ENCODE measurements at places on chromosomes 4 and X.

GRCh38 chrX:48785186-48785539 lies 1.2 kb upstream of the GATA1 start:
- no peak for DNase-seq

GRCh38 chr4:158621729-158622128 lies 50.0 kb downstream of the C4orf46 start:
- DNase-seq: no peak

DNA sequence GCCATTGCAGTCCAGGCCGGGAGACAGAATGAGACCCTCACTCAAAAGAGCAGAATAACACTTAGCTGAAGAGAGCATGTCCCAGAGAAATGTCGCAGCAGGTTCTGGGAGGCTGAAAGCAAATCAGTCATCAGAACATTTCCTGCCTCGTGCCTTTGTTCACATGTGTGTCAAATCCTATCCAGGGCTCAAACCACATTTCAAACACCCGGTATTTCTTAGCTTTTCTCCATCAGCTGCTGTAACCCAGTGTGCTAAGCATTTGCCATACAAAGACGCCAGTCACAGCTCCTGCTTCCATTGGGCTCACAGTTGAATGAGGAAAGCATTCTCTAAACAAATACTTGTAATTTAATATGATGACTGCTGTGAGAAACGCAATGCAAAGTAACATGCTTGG lies 6.0 kb downstream of the PALLD start:
- DNase-seq: no peak

- no peak for DNase-seq
Observed at GRCh38 chr4:48138936-48139335, 4.9 kb upstream of the TXK start.

DNA sequence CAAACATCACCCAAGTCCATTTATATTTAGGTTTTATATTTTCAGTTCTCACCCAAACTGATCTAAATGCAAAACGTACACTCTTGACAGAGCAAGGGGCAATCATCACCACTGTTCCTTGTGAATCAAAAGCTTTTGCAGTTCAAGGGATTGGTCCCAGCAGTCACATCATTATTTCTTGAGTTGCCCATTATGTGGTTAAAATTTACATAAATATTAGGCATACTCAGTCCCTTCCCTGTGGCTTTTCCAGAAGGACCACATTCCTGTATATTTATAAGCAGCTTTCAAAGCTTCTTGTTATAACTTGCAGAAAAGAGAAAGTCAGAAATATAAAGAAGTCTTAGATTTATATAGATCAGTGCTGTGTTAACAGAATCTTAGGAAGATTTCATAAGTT lies 224.4 kb downstream of the CLCN4 start:
- DNase-seq: no peak

DNA sequence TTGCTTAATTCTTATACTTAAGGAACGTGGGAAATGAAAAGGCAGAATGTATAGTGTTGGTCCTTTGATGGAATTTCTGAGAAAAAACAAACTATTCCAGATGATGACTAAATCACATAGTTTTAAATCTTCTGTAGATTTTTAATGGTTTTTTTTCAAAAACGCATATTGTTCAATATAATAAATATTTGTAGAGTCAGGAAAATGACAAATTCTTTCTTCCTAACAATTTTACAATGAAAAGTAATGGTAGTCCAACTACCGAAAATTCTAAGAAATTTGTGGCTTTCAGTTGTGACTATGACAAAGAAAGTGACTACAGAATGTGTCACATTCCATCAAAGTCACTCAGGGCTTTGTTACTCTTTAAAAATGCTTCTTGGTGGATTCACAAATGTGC lies 164.8 kb upstream of the PITX2 start:
- no peak for DNase-seq

- DNase-seq: no peak
Observed at GRCh38 chr4:87805971-87806370, 6.6 kb downstream of the IBSP start.

DNA sequence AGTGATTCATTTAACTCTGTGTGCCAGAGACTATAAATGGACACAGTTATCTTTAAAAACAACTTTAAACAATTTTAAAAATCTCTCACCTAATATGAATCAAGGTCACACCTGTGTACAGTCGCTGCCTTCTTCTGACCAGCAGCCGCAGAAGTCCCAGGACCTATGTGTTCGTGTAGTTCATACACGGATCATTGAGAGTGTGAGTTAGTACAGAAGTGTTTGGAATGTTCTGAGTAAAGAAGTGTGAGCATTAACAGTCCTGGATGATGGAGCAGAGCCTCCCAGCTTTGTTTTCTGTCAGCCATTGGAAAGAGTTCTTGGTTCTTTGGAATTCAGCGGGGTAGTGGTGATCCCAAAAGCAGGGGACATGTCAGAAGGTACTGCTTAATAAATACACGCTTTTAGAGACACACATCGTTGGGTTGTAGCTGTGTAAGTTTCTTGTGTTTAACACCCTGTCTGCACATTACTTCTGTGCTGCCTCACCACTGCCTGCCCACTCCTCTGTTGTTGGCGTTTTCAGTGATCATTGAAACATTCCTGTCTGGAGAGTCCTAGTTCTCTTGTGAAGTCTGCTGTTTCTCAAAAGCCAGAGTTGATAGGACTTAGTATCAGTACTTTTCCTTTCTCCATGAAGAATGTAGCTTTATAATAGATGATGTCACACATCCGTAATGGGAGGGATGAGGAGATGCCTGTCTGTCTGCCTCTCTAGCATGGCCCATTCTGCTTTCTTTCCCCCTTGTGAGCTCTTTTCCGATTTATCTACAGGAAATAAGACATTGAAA lies 90.6 kb downstream of the PTTG2 start:
- DNase-seq: no peak

GRCh38 chrX:46864606-46865005 lies 27.8 kb downstream of the RP2 start:
- DNase-seq: no peak

DNA sequence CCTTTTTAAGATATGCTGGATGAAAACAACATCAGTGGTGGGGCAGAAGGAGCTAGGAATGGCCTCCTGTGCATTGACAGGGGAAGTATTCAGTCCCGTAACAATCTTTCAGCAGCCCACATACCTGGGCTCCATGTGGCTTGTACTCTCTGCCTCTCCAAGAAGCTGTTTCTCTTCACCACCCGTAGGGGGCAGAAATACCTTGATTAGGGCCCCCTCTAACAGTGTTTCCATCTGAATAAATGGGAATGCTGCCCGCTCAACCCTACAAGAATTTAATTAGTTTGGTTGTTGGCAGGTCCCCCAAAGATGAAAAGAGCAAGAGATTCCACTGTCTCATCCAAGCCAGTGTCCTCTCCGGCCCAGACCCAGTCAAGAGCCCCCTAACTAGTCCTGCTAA lies 155.2 kb downstream of the SMIM20 start:
- peak; percentile 12 for DNase-seq

DNA sequence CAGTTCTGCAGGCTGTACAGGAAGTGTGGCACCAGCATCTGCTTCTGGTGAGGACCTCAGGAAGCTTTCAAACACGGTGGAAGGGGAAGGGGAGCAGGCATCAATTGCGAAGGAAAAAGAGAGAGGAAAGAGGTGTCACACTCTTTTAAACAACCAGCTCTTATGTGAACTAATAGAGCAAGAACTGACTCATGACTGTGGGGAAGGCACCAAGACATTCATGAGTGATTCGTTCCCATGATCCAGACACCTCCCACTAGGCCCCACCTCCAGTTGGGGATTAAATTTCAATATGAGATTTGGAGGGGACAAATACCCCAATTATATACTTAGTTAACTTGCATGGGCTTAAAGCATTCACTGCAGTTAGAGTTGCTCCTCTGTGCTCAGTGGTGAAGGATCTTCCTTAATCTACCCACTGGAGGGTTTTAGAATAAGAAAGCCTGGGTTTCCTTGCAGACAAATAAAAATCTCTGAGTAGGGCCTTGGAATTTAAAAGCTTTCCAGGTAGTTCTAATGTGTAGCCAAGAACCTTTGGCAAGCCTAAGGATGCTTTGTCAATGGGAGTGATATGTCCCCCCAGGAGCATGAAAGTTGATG lies 60.0 kb downstream of the SYNPO2 start:
- no peak for DNase-seq

DNA sequence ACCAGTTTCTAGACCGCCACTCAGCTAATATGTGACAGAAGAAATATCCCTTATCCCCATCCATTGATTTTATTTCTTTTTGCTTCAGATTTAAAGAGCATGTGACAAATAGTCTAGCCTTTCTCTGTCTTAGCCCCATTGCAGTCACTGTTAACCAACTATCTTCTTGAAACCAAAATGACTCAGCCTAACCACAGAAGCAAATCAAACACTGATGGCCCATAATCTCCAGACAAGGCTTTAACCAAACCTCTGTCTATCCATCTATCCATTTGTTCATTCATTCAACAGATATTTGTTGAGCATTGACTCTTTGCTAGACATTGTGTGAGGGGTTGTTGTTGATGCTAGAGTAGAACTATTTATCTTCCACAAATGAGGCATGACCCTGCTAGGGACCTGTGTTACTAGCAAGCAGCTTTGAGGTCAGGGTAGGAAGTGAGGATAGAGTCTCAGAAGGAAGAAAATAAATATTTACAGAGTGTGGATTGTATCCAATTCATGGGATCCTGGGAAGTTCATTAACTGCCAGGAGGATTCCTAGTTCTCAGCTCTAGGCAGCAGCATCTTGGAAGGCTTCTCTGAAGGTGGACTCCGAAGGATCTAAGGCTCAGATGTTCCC lies 22.5 kb downstream of the HNRNPH2 start:
- no peak for DNase-seq

GRCh38 chrX:110000000-110000399 lies 2.9 kb upstream of the TMEM164 start:
- no peak for DNase-seq

- DNase-seq: no peak
Observed at GRCh38 chrX:2416851-2417604, 83.7 kb downstream of the DHRSX start.

- DNase-seq: no peak
Observed at GRCh38 chrX:97332963-97333362, 449.3 kb downstream of the RPA4 start.

DNA sequence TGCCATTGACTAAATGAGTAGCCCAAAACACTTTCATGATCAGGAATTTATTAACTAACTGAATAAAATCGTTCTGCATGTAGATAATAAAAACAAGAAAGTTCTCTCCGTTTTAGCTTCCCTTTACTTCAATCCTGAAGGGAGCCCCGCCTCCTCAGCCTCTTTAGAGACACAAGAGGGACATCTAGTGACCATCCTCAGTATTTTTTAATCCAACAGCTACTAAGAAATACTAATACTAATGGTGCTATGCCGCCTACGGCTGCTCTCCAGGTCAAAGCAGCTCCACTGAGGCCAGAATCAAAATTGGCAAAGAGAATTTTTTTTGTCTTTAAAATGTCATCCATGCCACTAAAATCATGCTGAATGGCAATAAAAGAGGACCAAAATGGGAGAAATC lies 3.2 kb upstream of the PCDH19 start:
- DNase-seq: no peak

GRCh38 chrX:101485212-101485949 lies at the start of gene ARMCX4:
Gene ARMCX4, plus strand, starts transcription at chrX:101485456. Its CDS starts 3,134 bp downstream, at chrX:101488590.
- peak; percentile 5 for DNase-seq

DNA sequence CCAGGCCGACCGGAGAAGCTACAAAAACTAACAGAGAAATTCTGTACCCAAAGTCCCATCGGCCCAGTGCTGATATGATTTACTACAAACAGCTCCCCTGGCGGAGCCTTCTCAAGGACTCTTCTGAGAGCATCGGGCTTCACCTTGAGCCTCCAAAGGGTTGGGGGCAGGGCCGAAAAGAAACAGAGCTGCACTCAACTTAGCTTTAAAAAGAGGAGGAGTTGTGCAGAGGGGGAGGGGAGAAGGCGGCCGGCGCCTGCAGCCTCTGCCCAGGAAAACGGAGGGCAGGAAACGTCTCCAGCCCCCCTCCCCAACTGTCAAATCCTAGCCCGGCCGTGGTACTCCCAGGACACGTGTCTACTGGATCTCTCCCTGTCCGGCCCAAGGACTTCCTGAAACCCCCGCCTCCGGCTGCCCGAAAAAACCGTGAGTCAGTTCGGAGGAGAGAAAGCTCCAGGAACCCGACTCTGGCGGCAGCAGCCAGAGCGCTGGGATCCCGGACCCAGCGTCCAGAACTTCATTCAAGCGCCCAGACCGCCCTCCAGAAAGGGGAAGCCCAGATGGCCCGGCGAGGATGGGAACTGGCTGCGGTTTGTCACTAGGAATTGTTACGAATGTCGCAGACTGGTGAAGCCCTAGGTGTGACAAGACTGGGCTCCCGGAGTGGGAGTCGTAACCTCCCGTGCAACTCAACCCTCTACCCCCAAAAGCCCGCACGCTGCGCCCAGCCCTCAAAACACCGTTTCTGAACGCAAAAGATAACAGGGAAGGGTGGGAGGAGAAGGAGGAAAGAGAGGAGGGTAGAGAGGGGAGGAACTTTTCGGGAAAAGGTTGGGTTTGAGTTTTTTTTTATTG lies 973 bp downstream of the ADAMTS3 start:
- peak; percentile 49 for DNase-seq

GRCh38 chr4:141028024-141028529 lies 105.2 kb downstream of the RNF150 start:
- DNase-seq: peak; percentile 36

GRCh38 chr4:105140684-105141490 lies 5.8 kb upstream of the TET2 start:
- no peak for DNase-seq

DNA sequence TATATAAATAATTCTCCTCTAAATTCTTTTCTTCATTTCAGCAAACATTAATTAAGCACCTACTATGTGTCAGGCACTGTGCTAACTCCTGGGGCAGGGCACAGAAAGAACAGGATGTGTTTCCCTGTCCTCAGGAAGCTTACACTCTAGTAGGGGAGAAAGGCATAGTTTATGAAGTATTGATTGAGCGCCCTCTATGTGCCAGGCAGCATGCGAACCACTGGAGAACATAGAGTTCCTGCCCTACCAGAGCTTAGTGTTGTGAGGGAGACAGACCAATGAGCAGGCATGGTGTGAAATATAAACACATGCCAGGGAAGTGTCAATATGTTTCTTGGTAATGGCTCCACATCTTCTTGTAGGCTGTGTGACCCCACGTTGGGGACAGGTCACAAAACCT lies 3.7 kb downstream of the ADGRG4 start:
- no peak for DNase-seq

DNA sequence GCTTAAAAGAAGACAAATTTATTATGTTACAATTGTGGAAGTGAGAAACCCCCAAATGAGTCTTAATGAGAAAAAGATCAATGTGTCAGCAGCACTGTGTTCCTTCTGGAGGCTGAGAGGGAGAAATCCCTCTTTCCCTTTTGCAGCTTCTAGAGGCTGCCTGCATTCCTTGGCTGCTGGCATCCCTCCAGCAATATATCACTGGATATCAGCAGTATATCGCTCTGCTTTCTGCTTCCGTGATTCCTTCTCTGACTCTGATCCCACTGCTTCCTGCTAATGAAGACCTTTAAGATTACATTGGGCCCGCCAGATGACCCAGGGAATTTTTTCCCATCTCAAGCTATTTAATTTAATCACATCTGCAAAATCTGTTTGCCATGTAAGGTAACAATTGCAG lies 1008.0 kb downstream of the RAPGEF2 start:
- no peak for DNase-seq

GRCh38 chr4:173192375-173193162 lies 24.0 kb downstream of the GALNT7 start:
- no peak for DNase-seq

- no peak for DNase-seq
Observed at GRCh38 chrX:24676403-24677024, 17.2 kb upstream of the POLA1 start.
